Stimulated activated naive CD8-positive, alpha-beta T cell treated with anti-CD3 and anti-CD28 coated beads, Interleukin-15, Interleukin-2, amounts not matched to agents 100 U/mL and 50 U/mL, for 24 hours (primary cell): ENCODE measurements at places on chromosomes 11 and 22.
A peak's percentile ranks its signal among the peaks of the same experiment; 100 is the strongest.

- DNase-seq = no peak
These were observed 16.2 kb downstream of the BAD start for GRCh38 chr11:64268025-64268892.

GRCh38 chr22:20589614-20590476 is 82.4 kb downstream of the MED15 start:
- no peak for DNase-seq

DNA sequence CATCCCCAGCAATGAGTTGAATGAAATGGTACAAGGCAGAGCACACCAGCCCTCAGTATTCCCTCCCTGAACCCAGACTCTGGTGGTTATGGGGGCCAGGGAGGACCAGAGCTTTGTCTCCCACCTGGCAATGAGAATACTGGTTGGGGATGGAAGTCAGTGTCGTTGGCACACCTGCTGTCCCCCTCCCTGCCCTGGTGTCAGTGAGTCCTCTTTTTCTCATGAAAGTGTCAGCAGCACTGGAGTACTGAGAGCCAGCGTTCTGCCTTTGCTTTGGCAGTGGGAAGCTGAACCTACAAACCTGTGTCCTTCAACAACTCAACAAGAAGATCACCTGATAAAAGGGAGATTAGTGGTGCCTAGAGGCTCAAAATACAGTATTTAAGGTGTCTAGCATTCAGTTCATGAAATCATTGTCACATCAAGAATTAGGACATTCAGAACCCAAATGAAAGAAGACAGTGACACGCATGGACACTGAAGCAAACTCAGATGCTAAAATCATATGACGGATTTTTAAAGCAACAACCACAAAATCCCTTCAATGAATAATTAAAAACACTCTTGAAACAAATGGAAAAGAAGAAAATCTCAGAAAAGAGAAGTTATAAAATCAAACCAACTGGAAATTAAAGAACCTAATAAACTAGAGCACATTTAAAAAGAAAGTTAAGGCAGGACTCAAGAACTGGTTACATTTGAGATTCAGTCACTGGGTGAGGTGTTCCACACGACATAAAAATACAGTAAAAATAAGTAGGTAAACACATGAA is 77.5 kb upstream of the VPREB1 start:
- DNase-seq = no peak

- DNase-seq = no peak
These were observed 23.5 kb upstream of the CRYBB3 start for GRCh38 chr22:25176175-25176574.

DNA sequence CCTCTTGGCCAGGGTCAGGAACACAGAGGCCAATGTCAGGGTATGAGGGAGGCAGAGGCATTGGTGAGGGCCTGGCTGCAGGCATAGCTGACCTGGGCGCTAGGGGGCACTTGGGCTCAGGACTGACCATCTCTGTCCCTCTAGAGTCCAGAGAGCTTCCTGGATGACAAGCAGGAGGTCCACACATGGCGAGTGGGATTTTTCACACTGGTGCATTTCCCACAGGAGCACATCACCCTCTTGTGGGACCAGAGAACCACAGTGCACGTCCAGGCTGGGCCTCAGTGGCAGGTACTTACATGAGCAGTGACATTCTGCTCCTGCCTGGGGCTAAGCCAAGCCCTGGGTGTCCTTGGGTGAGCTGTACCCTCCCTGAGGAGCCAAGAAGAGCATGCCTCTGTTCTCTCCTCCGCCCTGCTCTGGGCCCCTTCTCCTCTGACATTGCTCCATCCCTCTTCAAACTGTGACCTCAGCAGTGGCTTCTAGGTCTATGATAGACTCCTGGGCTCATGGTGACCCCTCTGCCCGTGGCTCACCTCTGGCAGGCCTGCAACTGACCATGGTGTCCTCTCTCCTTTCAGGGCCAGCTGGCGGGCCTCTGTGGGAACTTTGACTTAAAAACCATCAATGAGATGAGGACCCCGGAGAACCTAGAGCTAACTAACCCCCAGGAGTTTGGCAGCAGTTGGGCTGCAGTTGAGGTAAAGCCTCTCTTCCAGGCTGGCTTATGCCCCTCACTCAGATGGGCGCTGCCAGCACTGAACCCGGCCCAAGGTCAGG is 46.6 kb downstream of the OTOG start:
- no peak for DNase-seq

DNA sequence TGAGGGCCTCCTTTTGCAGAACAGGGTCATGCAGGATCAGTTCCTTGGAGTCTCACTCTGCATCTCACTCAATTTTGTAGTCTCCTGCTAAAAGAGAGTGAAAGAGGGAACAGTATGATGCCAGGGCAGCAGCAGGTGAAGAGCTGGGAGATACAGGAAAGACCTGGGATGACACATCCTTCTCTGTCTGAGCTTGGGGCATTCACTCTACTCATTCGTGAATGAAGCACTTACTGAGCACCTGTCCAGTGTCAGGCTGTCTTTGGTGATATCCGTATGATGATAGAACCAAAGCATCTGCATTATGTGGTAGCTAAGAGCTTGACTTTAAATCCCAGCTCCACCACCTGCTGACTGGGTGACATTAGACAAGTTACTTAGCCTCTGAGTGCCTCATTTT is 14.4 kb downstream of the SREBF2 start:
- no peak for DNase-seq

DNA sequence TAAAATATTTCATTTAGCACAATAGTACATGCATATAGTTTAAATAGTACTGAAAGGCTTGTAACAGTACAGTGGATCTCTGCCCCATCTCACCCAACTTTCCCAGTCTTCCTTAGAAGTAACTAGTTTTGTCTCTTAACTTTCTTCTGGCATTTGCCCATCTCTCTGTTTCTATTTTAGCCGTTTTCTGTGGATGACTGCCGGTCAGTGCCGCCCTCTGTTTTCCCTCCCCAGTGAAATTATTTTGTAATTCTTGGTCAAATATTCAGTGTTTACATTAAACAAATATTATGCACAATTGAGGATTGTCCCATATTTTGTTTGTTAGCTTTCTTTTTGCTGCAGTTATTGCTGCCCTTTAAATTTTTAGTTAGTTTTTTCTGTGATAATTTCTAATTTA is 8.3 kb downstream of the PDHX start:
- DNase-seq = no peak

DNA sequence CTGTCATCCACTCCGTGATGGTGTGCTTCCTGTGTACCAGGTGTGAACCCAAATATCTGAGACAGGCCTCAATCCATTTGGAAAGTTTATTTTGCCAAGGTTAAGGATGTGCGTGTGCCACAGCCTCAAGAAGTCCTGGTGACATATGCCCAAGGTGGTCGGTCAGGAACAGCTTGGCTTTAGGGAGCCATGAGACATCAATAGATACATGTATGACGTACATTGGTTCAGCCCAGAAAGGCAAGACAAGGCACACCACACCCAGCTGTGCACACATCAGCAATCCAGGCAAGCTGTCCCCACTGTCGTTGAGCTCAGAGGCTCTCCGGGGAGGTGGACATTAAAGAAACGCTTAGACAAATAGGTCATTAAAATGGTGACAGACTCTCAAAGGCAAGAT is 56.8 kb upstream of the SHANK2 start:
- no peak for DNase-seq

- peak; percentile 27 for DNase-seq
These were observed 90.4 kb upstream of the PDGFD start for GRCh38 chr11:104254347-104254746.

GRCh38 chr11:62340269-62340901 is 3.1 kb downstream of the ASRGL1 start:
- peak; percentile 57 for DNase-seq

DNA sequence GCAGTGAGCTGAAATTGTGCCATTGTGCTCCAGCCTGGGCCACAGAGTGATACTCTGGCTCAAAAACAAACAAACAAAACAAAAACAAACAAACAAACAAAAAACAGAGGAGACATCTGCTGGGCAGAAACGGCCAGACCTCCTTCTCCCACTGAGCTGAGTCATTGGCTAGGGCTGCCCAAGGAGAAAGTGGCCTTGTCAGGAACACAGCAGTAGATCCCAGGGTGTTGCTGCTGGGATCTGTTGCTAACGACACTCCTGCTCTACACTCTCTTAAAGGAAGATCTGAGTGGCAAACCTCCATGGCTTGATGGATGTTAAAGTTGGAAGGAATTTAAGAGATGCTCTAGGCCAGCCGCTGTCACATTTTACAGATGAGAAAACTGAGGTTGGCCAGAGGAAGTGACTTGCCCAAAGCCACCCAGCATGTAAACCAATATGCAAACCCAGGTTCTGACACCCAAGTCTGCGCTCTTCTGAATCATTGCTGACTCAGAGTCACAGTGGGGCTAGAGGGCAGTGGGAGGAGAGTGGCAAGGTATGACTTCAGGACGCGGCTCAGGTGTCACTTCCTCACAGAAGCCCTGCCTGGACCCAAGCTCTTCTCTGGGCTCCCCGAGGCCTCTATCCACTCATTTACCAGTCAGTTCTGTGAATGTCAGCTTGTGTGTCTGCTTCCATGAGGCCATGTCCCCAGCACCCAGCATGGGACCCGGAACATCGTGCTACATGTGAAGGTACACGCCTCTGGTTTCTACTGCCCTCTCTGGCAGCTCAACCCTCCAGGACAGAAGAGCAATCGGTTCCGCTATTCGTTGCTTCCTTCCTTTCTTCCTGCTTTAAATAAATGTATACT is 11.3 kb upstream of the GDPD5 start:
- peak; percentile 54 for DNase-seq

DNA sequence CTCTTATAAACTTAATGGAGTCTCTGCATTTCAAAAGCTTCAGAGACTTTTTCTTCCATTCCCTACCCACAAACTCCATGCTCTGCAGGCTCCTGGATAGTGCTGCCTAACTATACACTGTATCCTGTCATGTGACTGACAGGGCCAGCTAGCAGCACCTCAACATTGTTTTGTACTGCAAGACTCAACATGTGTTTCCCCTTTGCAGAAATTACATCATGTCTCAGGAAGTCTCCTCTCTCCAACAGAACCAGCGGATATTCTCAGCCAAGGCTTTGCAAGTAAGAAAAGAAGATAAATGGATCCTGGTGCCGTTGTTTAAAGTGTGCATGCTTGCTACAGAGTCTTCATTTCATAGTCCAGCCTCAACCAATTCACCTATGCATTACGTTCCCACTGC is 164.0 kb upstream of the UBASH3B start:
- no peak for DNase-seq

- DNase-seq = no peak
These were observed 203.7 kb downstream of the NELL1 start for GRCh38 chr11:20873054-20873453.
